ENCODE measurements at places on chromosomes 6 and 20.

GRCh38 chr20:35598899-35599775, 16.5 kb upstream of the SPAG4 start:
- no peak for DNase-seq

GRCh38 chr6:43812850-43813578, 43.0 kb downstream of the VEGFA start:
- no peak for DNase-seq

DNA sequence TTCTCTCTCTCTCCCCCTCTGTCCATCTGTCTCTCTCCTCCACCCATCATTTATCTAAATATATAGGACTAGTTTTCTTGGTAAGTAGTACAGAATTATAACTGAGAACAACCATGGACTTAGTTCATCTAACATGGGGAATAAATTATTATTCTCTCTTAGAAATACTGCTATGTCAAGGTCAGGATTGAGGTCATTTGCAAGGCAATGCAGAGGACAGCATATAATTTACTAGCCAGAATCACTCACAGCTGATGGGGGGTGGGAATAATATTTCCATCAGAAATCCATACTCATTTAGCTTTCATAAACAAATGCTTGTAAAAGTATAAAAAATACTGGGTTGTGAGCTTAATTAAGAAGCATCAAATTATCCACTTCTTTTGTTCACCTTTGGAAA, 553.9 kb upstream of the POU3F2 start:
- DNase-seq = no peak

GRCh38 chr20:23268792-23269354, 81.7 kb upstream of the NXT1 start:
- DNase-seq = no peak

GRCh38 chr20:34544109-34544796, 14.3 kb upstream of the MAP1LC3A start:
- no peak for DNase-seq

- DNase-seq = no peak
These were observed 134.3 kb downstream of the RTN4IP1 start for GRCh38 chr6:106495014-106495413.

- DNase-seq = peak; percentile 68
These were observed 17.5 kb upstream of the SAMD3 start for GRCh38 chr6:130240232-130240631.

DNA sequence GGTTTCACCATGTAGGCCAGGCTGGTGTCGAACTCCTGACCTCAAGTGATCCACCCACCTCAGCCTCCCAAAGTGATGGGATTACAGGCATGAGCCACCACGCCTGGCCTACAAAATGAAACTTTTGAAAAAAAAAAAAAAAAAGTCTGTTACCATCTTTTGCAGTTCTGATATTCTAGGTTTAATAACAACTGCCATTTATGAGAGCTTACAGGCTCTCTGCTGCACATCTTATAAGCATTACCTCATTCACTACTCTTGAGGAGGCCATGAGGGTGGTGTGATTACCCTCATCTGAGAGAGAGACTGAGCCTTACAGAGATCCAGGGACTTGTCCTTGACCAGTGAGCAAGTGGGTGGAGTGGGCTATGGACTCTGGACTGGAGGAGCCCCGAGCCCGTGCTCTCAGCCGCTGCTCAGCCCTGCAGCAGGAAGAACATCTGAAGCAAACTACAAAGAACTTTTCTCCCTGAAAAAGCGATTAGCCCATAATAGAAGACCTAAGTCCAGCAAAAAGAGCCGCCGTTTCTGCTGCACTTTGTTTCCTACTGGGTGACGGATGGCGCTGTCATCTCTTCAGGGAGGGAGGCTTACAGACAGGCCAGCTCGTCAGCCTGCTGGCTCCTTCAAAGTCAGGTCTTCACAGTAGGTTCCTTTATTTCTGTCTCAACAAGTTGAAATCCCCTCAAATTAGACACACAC, 119.8 kb upstream of the AKAP12 start:
- no peak for DNase-seq

DNA sequence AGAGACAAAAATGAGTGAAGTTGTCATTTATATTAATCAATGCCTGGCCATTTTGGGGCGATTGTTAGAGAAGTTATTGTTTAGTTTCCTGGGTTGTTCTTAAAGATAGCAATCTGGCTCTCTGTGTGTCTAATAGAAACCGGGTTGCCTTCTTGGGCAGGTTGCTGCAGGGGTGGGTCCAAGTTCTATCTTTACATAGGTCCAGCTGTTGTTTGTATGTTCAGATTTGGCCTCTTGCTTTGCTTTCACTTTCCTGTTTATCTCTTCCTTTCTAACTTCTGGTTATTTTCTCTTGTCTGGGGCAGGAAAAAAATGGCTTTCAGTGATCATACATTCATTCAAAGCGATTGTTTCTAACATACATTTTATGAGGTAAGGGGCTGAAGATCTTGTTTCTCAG, 128.4 kb upstream of the NOX3 start:
- DNase-seq = no peak

DNA sequence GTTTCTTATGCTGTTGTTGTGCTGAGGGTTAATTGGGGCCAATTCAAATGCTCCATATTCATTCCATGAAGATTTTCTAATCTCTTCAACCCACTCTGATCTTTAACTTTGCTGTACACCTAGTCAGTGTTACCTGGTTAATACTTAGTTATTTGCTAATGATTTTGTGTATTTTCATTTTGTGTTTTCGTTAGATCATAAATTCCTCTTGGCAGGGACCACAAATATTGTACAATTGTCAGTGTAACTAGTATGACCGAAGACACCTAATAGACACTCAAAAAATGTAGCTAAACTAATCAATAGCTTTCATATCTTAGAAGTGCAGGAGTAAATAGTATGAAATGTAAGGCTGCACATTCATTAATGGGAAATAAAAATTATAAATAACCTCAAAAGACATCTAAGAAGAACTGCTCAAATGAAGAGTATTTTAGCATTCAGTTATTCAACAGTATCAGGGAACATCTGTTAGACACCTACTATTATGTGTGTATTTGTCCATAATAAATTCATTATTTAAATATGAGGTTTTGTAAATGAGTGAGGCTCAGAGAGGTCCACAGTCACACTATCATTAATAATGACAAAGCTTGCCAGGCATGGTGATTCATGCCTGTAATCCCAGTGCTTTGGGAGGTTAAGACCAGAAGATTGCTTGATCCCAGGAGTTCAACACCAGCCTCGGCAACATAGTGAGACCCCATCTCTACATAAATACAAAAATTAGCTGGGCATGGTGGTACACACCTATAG, 13.4 kb upstream of the HSF2 start:
- DNase-seq = no peak

GRCh38 chr6:83696674-83697073, 12.2 kb downstream of the SNAP91 start:
- peak; percentile 5 for DNase-seq

GRCh38 chr6:30875244-30876038, 8.9 kb upstream of the DDR1 start:
- no peak for DNase-seq

GRCh38 chr6:72042088-72042487, 155.7 kb downstream of the RIMS1 start:
- DNase-seq = no peak

DNA sequence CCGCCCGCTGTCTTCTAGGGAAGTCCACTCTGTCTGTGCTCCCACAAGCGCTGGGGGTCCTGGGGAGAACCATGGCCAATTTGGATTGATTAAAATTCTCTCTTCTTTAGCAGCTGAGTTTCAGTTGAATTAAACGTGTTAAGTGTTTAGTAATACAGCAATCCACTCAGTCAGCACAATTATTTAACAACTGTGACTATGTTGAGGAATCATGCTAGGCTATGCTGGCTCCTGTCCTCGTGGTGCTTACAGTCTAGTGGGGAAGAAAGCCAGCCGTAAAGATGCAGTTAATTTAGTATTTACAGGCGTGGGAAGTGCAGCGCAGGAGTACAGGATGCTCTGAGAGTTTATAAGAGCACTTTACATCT, 88.9 kb upstream of the FOXP4 start:
- DNase-seq = no peak

DNA sequence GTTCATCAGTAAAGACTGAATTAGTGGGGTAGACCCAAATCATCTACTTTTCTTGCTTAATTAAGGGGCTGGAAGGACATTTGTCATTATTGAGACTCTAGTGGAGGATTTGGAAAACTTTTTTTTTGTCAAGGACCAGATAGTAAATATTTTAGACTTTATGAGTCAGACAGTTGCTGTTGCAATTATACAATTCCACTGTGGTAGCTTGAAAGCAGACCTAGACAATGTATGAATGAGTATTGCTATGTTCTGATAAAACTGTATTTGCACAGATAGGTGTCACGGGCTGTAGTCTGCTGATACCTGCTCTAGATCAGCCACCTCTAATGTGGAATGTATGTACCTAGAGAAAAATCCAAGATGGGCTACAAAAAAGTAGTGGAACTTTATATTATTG, 175.0 kb downstream of the CARMIL1 start:
- no peak for DNase-seq

DNA sequence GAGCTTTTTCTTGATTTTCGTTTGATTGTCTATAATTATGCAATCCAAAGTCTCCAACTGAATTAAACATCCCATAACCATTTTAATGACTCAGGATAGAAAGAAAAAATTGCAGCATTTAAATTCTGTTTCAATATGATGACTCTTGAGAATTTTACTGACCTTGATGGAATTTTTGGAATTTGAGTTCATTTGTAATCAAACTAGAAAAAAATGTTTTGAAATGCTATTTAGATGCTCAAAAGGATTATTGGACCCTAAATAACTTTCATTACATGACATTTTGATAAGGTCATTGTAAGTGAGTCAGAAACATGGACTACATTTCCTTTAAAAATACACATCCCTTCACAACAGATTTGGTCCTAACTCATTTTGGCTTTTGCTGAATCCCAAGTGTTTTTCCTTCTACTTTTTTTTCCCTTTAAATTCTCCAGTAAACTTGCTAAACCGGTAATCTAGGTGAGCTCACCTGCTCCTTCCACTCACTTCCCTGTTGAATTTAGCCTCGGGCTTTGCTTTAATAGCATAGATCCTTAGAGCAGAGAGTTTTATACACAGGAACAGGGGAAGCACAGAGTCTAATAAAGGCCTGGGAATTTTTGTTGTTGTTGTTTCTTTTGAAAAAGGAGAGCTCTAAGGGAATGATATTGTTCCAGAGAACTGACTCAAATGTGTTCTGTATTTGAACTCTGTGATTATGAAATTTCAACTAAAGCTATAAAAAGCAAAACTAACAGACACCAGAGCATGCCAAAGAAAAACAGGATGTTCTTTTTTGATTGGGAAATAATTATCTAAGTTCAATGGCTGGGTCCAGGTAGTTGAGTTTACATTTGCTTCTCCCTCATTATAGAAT, 1088.2 kb upstream of the CITED2 start:
- DNase-seq = no peak

DNA sequence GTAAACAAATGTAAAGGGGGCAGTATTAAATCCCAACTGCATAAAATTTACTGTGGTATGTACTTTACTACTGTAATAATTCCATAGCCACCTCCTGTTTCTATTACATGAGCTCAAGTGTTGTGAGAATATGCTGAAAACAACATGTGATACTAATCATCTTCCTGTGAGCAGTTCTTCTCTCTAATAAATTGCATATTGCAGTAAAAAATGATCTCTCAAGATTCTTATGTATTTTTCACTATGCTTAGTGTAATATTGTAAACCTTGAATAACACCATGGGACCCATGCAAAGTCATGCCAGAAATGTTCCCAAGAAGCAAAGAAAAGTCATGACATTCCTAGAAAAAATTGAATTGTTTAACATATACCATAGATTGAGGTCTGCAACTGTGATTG, 133.0 kb upstream of the ATXN1 start:
- no peak for DNase-seq

GRCh38 chr6:130643361-130643760, 183.8 kb upstream of the SMLR1 start:
- DNase-seq = no peak

- no peak for DNase-seq
These were observed 134.0 kb downstream of the WDR27 start for GRCh38 chr6:169567819-169568218.

GRCh38 chr6:24891004-24891403, 44.8 kb downstream of the RIPOR2 start:
- DNase-seq = no peak

DNA sequence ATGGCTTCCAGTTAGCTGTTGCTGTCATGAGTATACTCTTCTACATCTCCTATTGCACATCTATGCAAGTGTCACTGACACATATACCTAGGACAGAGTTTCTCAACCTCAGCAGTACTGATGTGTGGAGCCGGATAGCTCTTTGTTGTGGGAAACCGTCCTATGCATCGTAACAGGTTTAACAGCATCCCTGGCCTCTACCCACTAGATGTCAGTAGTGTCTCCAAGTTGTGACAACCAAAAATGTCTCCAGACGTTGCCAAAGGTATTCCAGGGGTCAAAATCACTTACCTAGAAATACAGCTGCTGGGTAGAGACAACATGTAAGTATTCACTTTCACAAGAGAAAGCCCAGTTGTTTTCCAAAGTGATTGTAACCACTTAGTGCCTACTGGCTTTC, 637.6 kb downstream of the RNF144B start:
- peak; percentile 46 for DNase-seq

DNA sequence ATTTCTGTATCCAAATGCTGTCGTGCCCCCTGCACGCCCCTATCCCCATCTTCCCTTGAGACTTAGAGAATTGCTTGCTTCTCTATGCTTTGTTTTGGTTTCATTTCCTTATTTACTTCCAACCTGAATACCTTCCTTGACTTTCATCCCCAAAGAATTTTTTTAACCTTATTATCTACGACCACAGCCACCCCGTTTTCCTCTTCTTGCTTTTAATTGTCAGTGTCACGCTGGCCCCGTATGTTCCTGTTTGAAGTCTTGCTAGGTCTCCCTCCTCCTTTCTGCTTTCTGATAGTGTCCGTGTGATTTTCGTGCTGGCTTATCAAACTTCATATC, 40.1 kb downstream of the RNF217 start:
- DNase-seq = no peak

DNA sequence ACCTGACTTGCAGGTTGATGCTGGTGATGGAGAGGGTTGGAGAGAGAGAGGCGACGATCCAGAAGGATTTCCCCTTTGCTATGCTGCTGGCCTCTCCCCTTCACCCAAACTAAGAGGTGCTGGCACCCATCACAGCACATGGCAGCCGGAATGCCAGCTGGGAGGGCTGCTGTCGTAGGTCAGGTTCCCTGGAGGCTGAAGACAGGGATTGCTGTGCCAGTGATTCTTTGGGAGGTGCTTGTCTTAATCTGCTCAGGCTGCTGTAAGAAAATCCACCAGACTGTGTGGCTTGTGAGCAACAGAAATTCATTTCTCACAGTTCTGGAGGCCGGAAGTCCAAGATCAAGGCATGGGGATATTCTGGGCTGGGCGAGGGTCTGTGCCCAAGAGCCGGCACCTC, 4.4 kb upstream of the ARFGAP1 start:
- no peak for DNase-seq

DNA sequence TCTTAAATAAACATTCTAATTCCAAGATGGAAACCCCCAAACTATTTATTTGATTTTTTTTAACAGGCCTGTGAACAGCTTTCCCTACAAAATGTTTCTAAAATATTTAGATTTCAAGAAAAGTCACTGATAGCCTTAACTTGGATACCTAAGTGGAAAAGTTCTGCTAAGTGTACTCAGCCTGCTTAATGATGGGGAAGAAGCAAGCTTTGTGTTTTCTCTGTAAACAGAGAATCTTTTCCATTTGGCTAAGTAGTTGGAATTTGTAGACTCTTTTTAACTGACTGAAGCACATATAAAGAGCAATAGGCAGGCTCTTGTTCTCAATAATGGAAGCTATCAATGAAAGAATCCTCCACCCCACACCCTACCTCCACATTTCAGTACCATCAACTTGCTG, 108.2 kb downstream of the KIF6 start:
- DNase-seq = peak; percentile 12

GRCh38 chr6:14889188-14889587, 356.7 kb upstream of the JARID2 start:
- DNase-seq = no peak

GRCh38 chr6:170554796-170555137, 598 bp downstream of the TBP start:
- DNase-seq = no peak
